ENCODE measurements at places on chromosomes 6 and 20. TPM values are rescaled to one million over a fixed set of nuclear protein-coding genes. Genes with fewer than 3 reads are reported as not detected.

The RGS17 gene
- 4.1 TPM for polyA plus RNA-seq

The VIP gene
- 2.2 TPM for polyA plus RNA-seq

The HSPA1L gene
- polyA plus RNA-seq, result 0.42 TPM

The SYCP2L gene
- polyA plus RNA-seq, result 0.63 TPM

The JPH2 gene
- 4.2 TPM for polyA plus RNA-seq

The ADAM33 gene
- 27.3 TPM for polyA plus RNA-seq

The EYS gene
- not detected for polyA plus RNA-seq

The GPR31 gene
- polyA plus RNA-seq, result not detected

The SCUBE3 gene
- 0.14 TPM for polyA plus RNA-seq

The LPA gene
- 0.08 TPM for polyA plus RNA-seq

The NCOA5 gene
- 8.6 TPM for polyA plus RNA-seq

The NELFE gene
- 49.3 TPM for polyA plus RNA-seq

The XPO5 gene
- 10.1 TPM for polyA plus RNA-seq

The MTHFD1L gene
- polyA plus RNA-seq, result 1.6 TPM

The SEL1L2 gene
- polyA plus RNA-seq, result not detected

The GGTLC1 gene
- polyA plus RNA-seq, result not detected

The PGC gene
- polyA plus RNA-seq, result 13.4 TPM

The SLC32A1 gene
- not detected for polyA plus RNA-seq

The BHLHE23 gene
- not detected for polyA plus RNA-seq

The TMEM244 gene
- polyA plus RNA-seq, result not detected

The LINC00237 gene
- not detected for polyA plus RNA-seq

The RSPH9 gene
- 0.14 TPM for polyA plus RNA-seq

The SIM1 gene
- not detected for polyA plus RNA-seq

The PNRC1 gene
- 30.3 TPM for polyA plus RNA-seq

The EYA2 gene
- polyA plus RNA-seq, result 21.5 TPM
